ENCODE measurements at places on chromosomes 2 and 18.
A peak's percentile ranks its signal among the peaks of the same experiment; 100 is the strongest.

DNA sequence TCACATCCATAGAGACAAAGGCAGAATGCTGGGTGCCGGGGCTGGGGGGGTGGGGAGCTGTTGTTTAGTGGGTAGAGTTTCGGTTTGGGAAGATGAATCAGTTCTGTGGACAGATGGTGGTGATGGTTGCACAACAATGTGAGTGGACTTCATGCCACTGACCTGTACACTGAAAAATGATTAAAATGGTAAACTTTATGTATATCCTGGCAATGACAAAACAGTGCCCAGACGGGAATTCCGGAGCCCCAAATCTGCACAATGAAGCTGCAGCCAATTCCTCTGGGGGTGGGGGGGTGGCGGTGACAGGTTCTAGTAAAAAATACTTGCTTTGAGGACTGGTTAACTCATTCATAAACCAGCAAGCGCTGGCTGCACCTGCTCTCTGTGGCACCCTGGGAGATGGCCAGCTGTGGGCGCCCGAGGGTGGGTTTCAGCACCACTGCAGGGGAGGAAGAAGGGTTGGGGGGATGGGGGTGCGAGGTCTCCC, 81.8 kb upstream of the HPCAL1 start:
- no peak for DNase-seq

DNA sequence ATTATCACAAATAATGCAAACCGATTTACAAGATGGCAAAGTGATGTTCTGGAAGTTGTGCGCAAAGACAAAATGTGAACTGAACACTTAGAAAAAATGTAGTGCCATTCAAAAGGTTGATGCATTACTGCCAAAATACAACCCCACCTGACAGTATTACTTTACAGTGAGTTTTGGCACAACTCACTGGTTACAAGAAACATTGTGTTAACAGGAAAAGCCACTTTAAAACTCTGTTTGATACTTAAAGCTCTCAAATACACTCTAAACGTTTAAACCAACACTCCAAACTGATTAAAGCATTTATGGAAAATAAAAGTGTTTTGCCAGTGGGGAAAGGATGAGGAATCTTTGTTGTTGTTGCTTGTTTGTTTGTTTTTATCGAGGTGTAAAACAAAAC, 173.4 kb upstream of the SATB2 start:
- no peak for DNase-seq

GRCh38 chr2:176934869-176935415, 277.7 kb upstream of the HNRNPA3 start:
- DNase-seq: no peak

DNA sequence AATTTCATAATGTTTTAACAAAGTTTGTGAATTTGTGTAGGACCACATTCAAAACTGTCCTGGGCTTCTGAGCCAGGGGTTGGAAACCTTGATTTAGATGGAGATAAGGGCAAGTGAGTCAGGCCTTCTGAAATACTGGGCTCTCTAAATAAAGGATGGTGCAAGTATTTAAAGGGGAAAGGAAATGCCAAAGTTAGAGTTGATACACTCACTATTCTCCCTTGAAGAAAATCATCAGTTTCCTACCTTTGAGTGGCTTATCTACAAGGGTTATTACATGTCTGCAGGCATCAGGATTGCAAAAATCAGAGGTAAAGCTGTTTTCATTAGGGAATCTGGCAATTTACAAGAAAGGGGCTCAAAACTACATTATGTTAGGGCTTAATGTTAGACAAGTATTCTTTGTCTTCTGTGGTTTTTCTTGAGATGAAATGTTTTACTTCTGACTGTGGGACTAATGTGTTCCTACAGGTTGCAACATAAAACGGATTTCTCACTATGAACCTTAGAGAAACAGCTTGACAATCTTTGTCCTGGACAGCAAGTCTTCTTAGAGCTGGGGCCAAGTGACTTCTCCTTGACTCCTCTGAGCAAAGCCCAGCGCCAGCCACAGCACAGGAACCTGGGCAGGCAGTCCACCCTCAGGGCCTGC, 31.1 kb downstream of the RNU4ATAC start:
- peak; percentile 26 for DNase-seq

GRCh38 chr18:79569720-79570119, 109.9 kb upstream of the CTDP1 start:
- DNase-seq: no peak

DNA sequence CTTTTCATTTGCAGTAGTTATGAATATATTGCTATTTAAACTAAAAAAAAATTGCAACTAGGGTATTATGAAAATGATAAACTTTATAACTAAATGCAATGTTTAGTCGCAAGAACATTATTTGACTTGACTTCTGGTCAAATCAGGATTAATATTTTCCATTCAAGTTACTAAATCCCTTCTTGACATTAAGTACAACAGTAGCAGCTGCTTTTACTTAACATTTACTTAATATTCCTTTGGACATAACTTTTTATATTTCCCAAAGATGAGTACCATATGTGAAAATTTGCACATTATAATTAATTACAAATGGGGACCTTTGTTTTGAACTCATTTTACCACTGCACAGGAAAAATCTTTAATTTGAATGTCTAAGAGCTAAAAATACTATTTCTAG, 74.0 kb downstream of the PMS1 start:
- DNase-seq: no peak

DNA sequence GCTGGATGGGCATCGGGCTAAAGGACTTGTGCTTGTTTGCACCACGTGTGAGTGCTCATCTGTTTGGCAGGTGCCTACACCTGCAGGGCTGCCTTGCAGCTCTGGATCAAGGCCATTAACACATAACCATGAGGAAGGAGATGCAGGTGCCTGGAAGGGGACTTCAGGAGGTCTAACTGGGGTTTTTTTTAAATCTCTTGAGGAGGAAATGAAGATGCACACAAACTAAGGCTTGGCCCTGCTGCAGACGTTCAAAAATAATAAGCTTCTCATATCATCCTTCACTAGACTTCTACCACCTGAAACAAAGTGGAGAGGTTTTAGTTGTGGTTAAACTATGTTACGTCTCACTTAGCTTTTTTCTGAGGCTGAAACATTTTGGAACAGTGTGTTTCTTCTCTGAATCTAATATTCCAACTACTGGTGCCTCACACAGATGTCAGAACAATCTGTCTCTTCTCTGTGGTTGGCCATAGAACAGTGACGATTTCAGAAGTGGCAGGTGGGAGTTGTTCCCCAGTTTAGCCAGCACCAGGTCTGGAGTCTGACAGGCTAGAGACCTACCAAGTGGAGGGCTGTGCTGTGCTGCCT, 36.5 kb downstream of the BCL2L11 start:
- no peak for DNase-seq

DNA sequence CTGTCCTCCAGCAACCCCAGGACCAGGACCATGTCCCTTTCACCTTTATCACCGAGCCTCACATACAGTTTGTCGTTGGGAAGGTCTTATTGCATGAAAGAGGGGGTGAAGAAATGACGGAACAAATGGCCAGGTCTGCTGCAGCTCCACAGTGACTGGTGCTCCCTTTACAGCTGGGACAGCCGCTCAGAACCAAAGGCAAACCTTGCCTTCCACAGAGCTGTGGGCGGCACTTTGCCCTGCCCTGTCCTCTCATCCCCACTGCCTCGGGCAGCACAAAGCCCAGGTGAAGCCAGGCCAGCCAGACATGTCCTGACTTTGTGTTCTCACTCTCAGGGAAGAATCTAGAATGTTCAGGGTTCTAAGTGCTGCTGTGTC, 961 bp downstream of the GPR55 start:
- DNase-seq: no peak

DNA sequence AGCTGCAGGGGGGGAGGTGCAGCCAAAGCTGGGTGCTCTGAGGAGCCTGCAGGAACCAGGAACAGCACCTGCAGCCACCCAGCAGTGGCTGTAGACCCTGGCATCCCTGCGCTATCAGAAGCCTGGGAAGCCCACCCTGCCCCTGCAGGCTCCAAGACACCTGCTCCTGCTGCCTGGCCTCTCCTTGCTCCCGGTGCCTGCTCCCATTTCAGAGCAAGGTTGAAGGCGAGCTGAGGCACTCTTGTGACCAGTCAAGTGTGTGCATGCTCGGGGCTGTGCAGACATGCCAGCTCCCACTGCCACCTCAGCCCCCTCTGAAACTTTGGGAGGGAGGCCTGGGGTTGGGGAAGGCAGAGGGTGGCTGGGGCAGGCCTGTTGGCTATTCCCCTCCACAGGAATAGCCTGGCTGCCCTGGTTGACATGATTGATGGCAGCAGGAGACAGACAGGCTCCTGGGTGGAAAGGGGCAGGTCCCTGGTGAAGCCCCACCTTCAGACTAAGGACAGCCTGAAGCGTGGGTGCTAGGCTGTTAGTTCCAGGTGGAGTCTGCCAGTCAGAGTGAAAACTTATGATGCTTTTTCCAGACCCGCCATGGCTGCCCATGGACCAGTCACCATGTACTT, 151.4 kb downstream of the MBD5 start:
- no peak for DNase-seq

DNA sequence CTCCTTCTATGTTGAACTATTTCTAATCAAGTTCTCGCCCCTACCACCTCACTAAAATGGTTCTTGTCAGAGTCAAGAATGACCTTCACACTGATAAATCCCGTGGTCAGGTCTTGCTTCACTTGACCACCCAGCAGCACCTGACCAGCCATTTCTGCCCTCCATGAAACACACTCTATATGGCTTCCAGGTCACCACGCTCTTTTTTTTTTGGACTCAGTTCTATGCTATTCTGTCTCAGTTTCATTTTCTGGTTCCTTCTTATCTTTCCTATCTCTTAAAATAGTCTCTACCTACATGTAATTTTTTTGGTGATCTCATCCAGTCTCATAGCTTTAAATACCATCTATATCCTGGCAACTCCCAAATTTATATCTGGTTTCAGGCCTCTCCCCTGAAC, 11.4 kb downstream of the EIF2AK3 start:
- DNase-seq: no peak

DNA sequence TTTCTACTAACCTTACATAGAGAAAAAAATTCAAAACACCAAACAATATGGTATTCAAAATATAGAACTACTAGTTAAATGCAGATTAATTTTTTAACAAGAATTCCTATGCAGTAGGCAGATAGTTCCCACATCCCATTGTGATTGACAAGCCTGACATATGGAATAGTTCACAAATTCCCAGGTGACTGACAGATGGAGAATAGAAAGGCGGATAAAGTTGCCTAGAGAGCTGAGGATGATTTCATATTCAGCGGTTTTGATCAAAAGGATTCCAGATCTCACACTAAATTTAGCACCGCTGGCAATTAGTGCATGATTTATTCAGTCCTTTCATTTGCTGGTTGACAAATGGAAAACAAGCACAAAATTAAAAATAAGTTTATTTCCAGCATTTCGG, 733.7 kb upstream of the POU3F3 start:
- DNase-seq: no peak

GRCh38 chr2:85596486-85597143, 1.1 kb downstream of the RNF181 start:
- DNase-seq: no peak

DNA sequence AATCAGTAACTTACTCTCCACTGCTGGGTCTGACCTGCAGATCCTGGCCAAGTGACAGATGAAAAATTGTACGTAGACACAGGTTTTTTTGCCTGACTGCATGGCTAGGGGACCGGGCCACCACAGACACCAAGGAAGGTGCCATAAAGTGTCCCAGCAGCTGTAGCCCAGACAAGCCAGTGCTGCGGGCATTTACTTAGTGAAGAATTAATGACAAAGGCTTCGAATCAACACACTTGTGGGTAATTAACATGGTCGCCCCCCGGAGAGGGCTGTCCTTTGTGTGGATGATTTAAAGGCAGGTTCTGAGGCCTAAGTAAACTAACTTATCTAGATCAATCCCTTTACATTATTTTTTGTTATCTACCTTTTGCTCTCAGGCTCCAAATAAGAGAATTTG, 1709.1 kb upstream of the LRRTM1 start:
- no peak for DNase-seq

- DNase-seq: no peak
Observed at GRCh38 chr2:40428439-40428838, 23.5 kb downstream of the SLC8A1 start.

DNA sequence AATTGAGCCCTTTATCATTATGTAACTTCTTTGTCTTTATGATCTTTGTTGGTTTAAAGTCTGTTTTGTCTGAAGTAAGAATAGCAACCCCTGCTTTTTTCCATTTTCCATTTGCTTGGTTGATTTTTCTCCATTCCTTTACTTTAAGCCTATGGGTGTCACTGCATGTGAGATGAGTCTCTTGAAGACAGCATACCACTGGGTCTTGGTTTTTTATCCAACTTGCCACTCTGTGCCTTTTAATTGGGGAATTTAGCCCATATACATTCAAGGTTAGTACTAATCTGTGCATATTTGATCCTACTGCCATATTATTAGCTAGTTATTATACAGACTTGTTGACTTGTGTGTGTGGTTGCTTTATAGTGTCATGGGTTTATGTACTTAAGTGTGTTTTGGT, 89.6 kb downstream of the NBEAL1 start:
- no peak for DNase-seq

DNA sequence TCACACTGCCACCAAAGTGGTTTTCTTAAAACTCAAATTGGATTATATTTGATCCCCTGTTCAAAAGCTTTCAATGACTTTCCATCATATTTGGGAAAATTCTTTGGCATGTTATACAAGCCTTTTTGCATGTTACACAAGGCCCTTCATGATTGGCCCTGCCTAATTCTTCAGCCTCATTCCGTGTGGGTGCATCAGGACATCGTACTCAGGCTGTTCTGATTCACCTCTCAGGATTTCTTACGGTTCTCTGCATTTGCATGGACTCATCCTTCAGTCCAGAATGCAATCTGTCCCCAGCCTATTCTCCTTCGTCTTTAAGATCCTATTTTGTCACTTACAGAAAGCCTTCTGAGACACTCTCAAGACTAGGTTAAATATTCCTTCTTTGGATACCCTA, 107.8 kb downstream of the LYPD1 start:
- DNase-seq: no peak

- no peak for DNase-seq
Observed at GRCh38 chr2:241010531-241011295, 12.3 kb downstream of the SNED1 start.

DNA sequence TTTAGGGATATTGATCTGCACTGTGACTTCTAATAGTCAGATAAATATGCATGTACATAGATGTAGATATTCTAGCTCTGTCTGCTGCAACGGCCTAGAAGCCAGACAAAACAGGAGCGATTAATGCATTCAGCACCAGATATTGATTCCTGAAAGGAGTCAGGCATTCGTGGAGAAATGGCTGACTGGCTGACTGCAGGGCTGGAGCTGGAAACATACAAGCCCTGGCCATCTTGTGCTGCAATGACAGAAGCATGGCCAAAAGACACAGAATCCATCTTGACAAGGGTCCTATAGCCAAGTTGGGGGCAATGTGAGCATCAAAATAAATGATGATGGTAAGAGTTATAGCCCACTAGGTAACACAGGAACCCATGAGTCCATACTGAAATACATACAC, 231.5 kb upstream of the KLHL29 start:
- DNase-seq: no peak

DNA sequence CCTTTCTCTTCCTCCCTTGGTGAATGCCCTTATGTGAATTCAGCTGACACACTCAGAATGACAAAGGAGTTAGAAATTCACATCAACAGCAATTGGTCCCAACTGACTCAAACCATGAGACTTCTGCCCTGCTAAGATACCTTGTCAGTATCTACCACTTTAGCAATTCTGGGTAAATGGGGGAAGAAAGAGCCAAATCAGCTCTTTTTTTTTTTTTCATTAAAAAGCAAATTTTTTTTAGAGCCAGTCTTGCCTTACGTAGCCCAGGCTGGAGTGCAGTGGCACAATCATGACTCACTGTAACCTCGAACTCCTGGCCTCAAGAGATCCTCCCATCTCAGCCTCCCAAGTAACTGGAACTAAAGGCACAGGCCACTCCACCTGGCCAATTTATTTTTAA, 1.7 kb upstream of the PPP4R1 start:
- DNase-seq: peak; percentile 34

Measured in activated CD4-positive, alpha-beta T cell treated with anti-CD3 and anti-CD28 coated beads, Interleukin-10, Interleukin-2, amounts not matched to agents 100 ng/mL and 50 ng/mL, durations not matched to agents 16 hours and 8 hours (primary cell).